Activated naive CD4-positive, alpha-beta T cell (primary cell): ENCODE measurements at places on chromosomes 2 and 18.
A peak's percentile ranks its signal among the peaks of the same experiment; 100 is the strongest.

- no peak for DNase-seq
These were observed 21.7 kb upstream of the CABLES1 start for GRCh38 chr18:23113576-23113975.

- DNase-seq = no peak
These were observed 303.8 kb upstream of the UBE2E3 start for GRCh38 chr2:180676520-180677025.

GRCh38 chr18:75455249-75456198 lies 28.0 kb upstream of the SMIM21 start:
- no peak for DNase-seq

GRCh38 chr2:127676906-127677305 lies 1.6 kb upstream of the LIMS2 start:
- no peak for DNase-seq

GRCh38 chr2:18445433-18446320 lies 114.8 kb downstream of the RDH14 start:
- DNase-seq = no peak

GRCh38 chr2:8605351-8606065 lies 76.3 kb upstream of the ID2 start:
- no peak for DNase-seq

GRCh38 chr2:189543367-189543766 lies 37.2 kb downstream of the SLC40A1 start:
- DNase-seq = no peak

GRCh38 chr2:12341920-12342319 lies 374.8 kb upstream of the TRIB2 start:
- no peak for DNase-seq

- DNase-seq = no peak
These were observed 227.5 kb downstream of the C1D start for GRCh38 chr2:67835266-67835665.

GRCh38 chr18:74784752-74785151 lies 187.1 kb downstream of the ZNF407 start:
- DNase-seq = no peak

- no peak for DNase-seq
These were observed 46.4 kb upstream of the RNF152 start for GRCh38 chr18:61939046-61939674.

DNA sequence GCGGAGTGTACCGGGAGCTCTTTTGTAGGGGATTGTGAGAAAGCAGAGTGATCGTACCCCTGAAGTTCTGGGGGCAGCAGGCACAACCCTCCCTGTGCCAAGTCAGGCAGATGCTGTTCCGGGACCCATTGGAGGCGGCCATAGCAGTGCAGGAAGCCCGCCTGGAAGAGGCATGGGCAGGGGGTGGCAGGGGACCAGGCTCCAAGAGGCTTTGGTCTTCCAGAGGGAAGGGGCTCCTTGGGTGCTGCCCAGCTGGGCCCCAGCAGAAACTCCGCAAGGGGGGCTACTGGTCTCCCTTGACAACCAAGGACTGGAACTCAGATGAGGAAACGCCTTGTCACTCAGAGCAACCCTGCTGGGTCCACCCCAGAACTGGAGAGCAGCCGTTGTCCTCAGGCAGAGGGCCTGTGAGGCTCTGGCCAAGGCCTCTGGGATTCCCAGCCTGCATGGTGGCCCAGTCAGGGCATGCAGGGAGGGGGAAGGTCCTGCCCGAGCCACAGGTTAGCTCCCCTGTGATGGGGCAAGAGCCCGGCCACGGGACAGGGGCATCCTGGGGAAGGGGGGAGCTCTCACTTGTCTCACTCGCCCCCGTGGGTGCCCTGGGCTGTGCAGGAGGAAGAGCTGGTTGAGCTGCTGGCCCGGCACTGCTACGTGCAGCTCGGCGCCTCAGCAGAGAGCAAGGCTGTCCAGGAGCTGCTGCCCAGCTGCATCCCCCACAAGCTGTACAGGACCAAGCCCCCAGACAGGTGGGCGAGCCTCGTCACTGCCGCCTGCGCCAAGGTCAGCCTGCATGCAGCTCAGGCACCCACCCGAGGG lies 21.0 kb upstream of the GPR17 start:
- no peak for DNase-seq

- DNase-seq = peak; percentile 9
These were observed 18.0 kb downstream of the MBP start for GRCh38 chr18:77114415-77115191.

GRCh38 chr2:234304950-234305349 lies 191.9 kb downstream of the ARL4C start:
- DNase-seq = no peak
